Stomach (tissue), 19 donors: ENCODE measurements at places on chromosomes 5 and 9. TPM values are rescaled to one million over a fixed set of nuclear protein-coding genes. Genes with fewer than 3 reads are reported as not detected.

DNA sequence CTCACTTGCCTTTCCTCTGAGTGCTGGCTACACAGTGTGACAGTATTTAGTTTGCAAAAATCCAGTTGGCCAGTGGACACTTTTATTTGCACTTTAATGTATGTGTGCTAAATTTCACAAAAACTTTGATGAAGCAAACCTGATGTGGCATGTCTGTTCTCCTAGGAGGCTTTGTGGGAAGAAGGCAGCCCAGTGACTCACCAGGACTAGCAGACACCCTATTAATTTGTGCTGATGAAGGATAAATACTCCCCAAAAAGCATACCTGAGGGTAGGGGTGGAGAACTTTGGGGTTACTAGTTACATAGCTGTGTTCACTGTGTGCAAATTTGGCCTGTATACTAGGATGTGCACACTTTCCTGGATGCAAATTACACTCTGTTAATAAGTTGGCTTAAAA, 39.3 kb upstream of the IPPK start:
- no peak for DNase-seq
- peaks cover 54% of the 10 kb centered on the region for H3K36me3 ChIP-seq
- H3K27ac ChIP-seq = no peak overlapping the region
- H3K27me3 ChIP-seq = no peaks in the 10 kb centered on the region
- no peak overlapping the region for H3K4me3 ChIP-seq

DNA sequence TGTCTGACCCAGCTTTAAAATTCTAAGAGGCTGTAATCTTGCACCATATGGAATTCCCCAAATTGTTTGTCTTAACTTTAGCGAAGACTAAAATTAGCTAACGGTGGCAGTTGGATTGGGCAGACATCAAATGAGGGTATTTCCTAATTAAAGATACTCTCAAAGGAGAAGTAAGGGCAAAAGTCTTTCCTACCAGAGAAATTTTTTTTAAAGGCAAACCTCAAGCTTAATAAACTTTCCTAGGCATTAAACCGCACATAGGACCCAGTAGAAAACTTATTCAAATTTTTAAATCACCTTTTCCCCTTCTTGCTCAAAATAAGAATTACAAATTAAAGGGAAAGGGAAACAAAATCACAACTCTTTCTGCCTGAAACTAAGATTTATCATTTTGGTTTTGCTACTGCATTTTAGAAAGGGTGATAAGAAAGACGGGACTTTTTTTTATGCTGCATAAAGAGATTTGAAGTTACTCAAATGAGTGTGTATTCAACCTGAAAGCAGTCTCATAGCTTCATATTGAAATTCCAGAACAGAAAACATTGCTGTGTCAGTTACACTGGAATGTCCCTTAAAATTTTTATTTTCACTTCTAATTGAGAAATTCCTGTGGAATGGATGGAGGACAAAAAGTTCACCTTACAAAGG, 189.1 kb upstream of the PTGER4 start:
- no peak overlapping the region for H3K4me3 ChIP-seq
- H3K36me3 ChIP-seq = no peaks in the 10 kb centered on the region
- no peaks in the 10 kb centered on the region for H3K27me3 ChIP-seq
- no peak for DNase-seq

DNA sequence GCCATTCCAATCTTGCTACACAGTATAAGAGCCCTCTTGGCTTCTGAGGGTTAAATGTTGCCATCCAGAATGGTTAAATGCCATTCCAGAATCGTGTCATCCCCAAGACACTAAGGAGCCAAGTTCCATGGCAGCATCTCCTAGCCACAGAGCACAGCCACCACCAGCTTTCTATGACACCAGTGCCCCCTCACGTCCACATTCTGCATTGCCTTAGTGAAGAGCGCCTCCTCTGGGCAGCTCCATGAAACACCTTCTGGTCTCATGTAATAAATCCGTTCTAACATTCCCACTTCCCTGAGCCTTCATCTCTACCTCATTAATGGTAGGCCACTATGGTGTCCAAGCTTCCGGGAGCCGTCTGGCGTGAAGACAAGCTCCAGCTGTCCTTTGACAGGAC, 12.4 kb downstream of the CBY3 start:
- no peak overlapping the region for H3K4me3 ChIP-seq
- H3K27me3 ChIP-seq = no peaks in the 10 kb centered on the region
- H3K4me1 ChIP-seq = no peaks in the 10 kb centered on the region

- no peaks in the 10 kb centered on the region for H3K4me1 ChIP-seq
- H3K36me3 ChIP-seq = no peaks in the 10 kb centered on the region
- no peak for DNase-seq
- no peak overlapping the region for H3K4me3 ChIP-seq
- H3K27ac ChIP-seq = no peak overlapping the region
Observed at GRCh38 chr5:80067531-80068245, 32.5 kb downstream of the THBS4 start.

EGFLAM gene
- not detected for total RNA-seq

RORB gene
- 0.58 TPM for total RNA-seq

ANKRD31 gene
- not detected for total RNA-seq
